ENCODE measurements at places on chromosomes 13 and 19.
A peak's percentile ranks its signal among the peaks of the same experiment; 100 is the strongest.

DNA sequence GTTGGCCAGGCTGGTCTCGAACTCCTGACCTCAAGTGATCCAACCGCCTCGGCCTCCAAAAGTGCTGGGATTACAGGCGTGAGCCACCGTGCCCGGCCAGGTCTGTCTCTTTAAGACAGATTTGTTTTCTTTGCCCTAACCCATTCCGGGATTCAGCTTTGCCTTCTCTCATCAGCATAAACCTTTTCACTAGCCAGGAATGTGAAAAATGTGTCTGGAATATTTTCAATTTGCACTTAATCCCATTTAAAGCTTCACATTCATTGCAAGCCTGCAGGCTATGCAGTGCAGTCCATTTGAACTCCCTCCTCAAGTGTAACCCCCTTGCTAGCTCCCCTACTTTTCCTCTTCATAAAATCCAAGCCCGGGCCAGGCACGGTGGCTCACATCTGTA lies 880 bp upstream of the TMEM160 start:
- DNase-seq = peak; percentile 39

- no peak for DNase-seq
Measured at GRCh38 chr13:97758317-97758716, 195.2 kb upstream of the IPO5 start.

- peak; percentile 10 for DNase-seq
Measured at GRCh38 chr13:31431722-31432137, 232.0 kb downstream of the B3GLCT start.

DNA sequence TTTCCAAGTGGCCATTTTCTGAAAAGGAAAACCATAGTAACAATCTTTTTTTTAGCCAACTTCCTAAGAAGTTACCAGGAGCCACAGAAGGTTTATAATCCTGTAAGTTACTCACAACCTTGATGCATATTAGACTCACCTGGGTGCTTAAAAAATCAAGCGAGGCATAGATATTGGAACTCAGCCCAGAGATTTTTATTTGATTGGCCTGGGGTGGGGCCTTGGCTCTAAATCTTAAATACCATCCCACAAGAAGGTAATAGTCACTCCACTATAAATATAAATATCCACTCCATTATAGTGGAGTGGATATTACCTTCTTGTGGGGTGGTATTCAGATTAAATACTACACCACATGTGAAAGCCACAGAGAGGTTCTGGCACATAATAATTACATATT lies 429.6 kb downstream of the RFC3 start:
- DNase-seq = no peak

- DNase-seq = no peak
Measured at GRCh38 chr19:44604241-44604640, 9.1 kb upstream of the IGSF23 start.

DNA sequence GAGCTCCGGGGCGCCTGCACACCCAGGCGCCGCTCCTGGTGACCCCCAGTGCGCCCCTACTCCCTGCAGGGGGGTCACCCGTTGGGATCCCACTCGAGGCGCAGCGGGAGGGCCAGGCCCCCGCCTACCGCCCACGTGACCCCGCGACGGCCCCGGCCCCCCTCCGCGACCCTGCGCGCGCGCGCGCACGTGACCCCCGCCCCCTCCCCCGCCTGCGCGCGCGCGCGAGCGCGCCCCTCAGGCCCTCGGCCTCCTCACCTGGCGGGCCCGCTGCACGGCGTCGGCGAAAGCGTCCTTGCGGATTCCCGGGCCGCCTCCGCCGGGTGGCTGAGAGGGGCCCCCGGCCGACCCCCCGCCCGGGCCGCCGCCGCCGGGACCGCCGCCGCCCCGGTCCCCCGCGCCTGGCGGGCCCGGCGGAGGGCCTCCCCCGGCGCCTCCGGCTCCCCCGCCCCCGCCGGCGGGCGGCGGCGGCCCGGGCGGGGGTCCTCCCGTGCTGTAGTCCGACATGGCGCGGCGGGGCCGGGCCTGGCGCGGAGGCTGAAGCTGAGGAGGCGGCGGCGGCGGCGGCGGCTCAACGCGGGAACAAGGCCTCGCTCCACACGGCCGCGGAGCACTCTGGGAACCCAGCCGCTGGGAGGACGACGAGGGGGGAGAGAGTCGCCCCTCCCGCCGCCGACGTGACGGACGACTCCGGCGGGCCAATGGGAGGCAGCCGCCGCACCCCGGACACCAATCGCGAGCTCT lies at the start of gene KHSRP:
Gene KHSRP (minus strand): TSS at position 617 of the 744 bp plus-strand sequence. CDS start 110 bp downstream, at position 507.
- DNase-seq = no peak

GRCh38 chr19:38717051-38717450 lies 27.2 kb downstream of the CAPN12 start:
- DNase-seq = no peak

GRCh38 chr19:29393915-29394460 lies 131.8 kb upstream of the VSTM2B start:
- no peak for DNase-seq

DNA sequence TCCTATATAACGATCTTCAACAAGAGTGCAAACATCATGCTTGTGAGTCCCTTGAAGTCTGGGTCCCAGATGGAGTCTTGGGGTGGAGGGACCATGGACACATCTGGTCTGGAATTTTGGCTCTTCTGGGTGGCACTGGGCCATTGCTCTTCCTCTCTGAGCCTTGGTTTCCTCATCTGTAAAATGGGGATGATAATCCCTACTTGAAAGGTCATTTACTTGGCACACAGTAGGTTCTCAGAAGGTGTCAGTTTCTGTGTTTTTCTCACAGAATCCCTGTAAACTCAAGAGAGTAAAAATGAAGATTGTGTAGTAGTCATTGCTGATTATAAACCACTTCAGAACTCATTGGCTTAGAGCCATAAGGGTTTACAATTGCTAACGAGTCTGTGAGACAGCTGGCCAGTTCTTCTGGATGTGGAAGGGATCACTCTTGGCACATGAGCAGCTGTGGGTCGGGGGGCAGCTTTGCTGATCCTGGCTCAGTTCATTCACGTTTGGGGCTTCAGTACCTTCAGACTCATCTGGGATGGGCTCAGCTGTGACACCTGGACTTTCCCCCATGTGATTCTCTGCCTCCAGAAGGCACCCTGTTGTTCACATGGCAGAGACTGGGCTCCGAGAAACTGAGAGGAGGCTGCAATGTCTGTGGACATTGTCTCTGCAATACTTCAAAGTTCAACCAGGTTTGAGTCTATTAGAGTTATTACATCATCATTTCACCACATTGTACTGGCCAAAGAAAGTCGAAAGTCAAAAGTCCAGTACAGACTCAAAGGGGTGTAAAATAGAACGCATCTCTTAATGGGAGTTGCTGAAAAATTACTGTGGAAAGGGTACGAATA lies 7.8 kb downstream of the CYP4F12 start:
- no peak for DNase-seq

DNA sequence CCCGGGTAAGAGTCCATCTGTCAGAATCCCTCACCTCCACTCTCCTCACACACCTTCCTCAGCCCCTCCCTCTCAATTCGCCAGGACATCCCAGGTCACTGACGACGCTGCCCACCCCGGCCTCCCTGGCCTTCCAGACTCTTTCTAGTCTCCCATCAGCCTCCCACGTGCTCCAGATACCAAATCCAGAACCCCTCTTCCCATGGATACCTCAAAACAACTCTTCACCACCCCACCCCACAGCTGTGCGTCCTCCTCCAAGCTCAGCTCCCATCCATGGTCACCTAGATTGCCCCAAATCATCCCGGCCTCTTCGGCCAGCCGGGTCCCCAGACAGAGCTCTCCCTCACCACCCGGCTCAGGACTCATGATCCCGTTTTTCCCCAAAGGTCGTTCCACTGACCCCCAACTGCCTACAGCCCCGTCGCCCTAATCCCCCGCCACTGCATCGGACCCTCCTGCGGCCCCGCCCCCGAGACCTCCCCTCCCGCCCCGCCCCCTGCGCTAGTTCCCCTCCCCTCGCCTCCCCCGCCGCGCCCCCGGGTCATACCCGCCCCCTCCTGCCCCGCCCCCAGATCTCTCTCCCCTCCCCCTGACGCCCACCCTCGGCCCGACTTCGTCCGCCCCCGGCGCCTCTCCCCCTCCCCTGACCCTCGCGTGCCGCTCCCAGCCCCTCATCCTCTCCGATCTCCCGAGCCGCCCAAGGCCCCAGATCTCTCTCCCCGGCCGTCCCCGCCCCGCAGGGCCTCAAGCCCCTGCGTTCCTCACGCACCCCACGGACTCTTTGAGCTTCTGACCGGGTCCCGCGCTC lies 546 bp downstream of the UBXN6 start:
- peak; percentile 23 for DNase-seq

GRCh38 chr19:34418300-34418699 lies 9.9 kb upstream of the UBA2 start:
- DNase-seq = no peak

GRCh38 chr19:39497701-39497995 lies 1.1 kb upstream of the DLL3 start:
- DNase-seq = no peak

- DNase-seq = no peak
Measured at GRCh38 chr13:42581427-42581826, 7.5 kb downstream of the TNFSF11 start.

- DNase-seq = no peak
Measured at GRCh38 chr13:52394586-52394985, 11.4 kb downstream of the THSD1 start.

DNA sequence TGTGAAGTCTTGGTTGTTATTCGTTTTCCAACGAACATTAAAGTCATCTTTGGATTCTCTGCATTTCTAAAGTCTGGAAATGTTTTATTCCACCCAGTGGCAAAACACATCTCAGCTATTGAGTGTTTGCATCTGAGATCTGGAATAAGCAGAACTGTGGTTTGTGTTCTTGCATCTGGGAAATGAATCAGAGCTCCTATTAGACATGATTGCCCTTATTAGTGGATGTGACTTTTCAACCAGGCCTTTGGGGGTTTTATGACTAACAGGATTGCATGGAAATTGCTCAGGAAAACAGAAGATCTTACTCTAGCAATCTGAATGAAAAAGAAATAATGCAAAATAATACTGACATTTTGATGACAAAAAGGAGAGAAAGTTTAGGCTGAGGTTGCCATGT lies 488.8 kb downstream of the IRS2 start:
- DNase-seq = peak; percentile 91
